ENCODE measurements at places on chromosomes 11 and 22.

DNA sequence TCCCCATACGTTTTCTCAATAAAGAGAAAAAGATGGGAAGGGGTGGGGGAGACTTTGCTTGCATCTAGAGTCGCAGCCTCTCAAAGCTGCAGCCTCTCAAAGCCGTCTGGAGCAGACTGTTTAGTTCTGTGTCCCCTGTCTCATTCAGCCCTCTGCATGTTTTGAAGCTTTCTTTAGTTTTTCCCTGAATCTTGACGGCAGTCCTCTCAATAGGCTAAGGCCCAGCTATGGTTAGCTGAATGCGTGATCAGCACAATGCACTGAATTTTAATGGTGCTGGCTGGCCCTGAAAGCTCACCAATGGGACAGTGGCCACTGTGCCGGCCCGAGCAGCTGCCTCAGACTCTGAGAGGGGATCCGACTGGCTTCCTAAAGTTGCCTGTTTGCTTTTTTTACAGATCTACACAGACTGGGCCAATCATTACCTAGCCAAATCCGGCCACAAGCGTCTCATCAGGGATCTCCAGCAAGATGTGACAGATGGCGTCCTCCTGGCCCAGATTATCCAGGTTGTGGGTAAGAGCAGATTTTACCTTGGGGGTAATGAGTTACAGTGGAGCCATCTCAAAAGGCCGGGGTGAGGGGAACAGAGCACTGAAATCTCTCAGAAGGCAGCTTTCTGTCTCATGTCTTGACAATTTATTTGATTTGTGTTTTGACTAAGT is 119.6 kb downstream of the NAV2 start:
- no peak for DNase-seq

- DNase-seq, result no peak
Measured at GRCh38 chr11:26950260-26950719, 43.6 kb upstream of the FIBIN start.

GRCh38 chr22:48418831-48419230 is 1408.8 kb downstream of the BRD1 start:
- DNase-seq, result no peak

DNA sequence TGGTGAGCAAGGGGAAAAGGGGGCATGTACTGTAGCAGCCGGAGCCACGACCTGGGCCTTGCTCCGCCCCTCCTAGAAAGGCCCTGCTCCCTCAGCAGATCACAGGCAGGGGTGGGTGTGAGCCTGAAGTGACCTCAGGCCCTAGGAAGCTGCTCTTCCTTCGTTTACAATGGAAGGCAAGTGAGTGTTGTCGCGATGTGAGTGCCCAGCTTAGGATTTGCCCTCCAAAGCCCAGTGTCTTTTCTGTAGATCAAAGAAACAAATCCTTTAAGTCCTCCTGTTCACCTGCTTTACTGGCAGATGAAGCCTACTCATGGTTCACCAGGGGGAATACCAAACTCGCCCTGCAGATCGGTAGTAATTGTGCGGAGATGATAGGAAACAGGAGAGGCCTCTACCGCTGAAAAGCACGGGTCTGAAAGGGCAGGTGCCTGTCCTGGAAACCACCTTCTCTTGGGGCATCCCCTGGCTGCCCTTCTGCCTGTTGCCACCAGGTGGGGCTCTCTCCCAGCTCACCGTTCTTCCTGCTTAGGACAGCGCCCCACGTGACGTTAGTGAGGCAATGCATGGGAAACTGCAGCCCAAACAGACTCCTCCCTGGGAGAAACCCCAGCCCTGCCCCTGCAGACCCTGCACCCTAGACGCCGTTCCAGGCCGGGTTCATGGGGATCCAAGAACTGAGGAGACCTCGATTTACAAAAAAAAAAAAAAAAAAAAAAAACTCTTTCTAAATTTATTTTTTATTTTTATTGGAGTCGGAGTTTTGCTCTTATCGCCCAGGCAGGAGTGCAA is 45.9 kb upstream of the RAB1B start:
- DNase-seq, result peak; percentile 87

DNA sequence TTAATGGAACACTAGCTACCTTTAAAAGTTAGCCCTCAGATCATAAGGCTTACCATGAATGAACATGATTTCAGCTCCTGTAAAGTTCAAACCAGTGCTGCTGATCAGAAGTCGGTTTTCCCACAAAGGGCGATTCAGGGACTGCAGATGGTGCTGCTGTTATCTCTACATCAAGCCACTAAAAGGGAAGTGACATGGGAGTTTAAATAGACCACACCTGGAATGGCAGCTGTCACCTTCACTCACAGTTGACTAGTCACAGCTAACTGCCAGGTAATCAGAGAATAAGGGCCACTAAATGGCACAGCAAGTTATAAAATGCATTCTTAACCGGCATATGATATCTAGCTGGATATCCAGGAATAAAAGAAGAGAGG is 581.1 kb upstream of the ARHGAP42 start:
- no peak for DNase-seq

- DNase-seq, result no peak
Measured at GRCh38 chr11:108726077-108726800, 61.4 kb downstream of the DDX10 start.

GRCh38 chr22:50057278-50058060 is 629 bp downstream of the TTLL8 start:
- no peak for DNase-seq

DNA sequence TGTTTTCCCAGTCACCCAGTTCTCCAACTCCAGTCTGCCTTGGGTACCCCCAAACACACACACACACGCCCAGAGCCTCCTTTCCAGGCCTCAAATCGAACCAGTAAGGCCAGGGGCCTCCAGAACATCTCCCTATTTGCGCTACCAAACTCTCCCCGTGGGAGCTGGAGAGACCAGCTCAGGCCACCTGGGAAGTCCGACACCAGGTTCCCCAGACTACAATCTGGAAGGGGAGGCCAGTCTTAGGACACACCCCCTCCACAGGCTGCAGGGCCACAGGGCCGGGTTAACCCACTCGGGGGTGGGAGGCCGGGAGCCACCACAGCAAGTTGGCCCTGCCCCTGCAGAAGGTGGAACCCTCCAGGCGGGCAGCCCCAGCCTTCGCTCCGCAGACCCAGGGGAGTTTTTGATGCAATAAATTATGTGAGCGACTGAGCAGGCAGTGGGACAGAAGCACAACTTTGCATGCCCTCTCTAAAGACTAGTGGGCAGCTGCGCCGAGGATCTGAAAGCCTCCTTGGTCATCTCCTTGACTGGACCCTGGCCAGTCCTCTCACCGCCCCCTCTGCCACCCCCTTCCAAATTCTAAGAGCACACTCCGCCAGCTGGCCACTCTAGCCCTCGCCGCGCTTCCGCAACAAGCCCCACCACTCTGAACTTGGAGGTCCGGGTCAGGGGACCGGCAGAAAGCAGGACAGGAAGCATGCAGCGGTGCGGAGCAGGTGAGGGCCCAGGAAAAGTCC is 2.8 kb downstream of the IGF2 start:
- DNase-seq, result no peak

GRCh38 chr11:46900091-46900746 is 18.1 kb downstream of the LRP4 start:
- DNase-seq, result no peak

DNA sequence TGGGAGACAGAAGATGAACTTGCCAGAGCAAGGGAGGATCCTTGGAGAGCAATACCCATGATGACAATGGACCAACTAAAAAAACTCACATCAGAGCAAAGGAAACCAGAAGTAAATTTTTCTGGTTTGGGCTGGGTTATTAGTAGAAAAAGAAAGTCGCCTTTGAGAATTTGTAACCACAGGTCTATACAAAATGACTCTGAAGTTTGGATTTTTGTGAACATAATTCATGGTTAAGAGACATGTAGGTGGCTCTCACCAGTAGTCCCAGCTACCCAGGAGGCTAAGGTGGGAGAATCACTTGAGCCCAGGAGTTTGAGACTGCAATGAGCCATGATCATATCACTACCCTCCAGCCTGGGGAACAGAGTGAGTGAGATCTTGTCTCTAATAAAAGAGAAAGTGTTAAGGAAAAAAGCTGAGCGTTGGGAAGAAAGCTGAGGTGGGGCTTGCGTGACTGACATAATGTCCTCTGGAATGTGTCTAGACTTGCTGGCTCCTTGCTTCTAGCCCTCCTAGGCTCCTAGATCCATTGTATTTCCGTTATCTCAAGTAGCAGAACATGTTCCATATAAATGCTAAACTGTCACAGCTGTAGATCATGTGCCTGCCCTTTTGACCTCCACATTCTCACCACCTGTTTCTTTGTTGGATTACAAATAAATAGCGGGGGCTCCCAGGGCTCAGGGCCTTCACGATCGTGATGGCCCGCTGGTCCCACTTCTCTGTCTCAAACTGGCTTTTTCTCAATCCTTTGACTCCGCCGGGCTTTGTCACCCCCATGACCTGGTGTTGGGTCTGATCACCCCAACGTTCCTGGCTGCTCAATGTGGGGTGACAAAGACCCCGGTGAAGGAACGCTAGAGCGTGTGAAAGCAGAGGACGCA is 56.2 kb upstream of the SC5D start:
- no peak for DNase-seq

GRCh38 chr11:72220696-72221363 is 3.7 kb upstream of the INPPL1 start:
- no peak for DNase-seq

DNA sequence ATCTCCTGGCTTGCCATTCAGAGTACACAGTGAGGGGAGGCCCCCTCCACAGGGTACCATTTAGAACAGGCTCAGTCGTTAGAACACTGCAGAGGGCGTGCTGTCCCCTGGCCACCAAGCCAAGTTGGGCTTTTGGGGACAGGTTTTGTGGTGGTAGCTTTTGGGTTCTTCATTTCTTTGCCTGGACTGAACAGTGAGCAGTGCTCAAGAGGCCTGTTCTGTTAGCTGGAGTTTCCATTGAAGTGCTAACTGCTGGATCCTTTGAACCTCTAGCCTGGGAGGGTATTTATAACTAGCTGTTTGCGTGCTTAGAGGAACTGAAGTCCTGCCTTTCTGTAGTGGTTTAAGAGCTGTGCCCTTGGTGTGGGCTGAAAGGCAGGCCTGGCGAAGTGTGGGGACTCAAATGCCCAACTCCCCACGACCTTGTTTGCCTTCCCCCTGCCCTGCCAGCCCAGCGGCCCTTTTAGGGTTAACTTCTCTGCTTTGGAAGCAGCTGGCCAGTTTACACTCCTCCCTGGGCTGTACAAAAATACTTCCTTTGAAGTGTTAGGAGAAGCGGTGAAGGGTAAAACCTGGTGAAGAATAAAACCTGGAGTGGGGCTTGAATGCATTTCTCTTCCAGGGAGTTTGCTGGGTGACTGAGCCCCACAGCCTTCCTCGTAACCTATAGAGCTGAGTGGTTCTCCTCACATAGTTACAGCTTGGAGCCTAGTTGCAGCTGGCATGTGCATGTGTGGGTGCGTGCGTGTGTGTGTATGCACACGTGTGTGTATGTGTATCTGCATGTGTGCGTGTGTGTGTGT is 34.6 kb downstream of the ZNRF3 start:
- no peak for DNase-seq

DNA sequence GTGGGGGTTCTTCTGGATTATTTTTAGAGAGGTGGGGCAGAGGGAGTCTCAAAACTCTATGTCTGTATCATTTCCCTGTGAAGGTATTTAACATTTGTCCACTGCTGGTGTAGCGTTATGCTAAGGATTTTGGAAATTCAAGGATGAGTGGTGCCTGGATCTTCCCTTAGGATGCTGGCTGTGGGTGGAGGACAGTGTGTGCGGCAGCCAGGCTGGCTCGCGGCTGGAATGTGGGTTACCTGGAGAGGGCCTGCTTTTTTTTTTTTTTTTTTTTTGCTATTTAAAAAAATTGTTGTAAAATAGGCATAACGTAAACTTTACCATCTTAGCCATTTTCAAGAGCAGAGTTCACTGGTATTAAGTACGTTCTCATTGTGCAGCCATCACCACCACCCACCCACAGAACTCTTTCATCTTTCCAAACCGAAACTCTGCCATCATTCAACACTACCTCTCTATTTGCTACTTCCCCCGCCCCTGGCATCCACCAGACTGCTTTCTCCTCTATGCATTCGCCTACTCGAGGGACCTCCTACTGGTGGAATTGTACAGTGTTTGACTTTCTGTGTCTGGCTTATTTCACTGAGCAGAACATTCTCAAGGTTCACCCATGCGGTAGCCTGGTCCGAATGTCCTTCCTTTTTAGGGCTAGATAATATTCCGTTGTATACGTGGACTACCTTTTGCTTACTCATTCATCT is 67.1 kb downstream of the PARVB start:
- no peak for DNase-seq

- DNase-seq, result no peak
Measured at GRCh38 chr11:65204646-65205601, 23.2 kb downstream of the CAPN1 start.

GRCh38 chr11:1978720-1979473 is 18.7 kb downstream of the H19 start:
- DNase-seq, result no peak
